H1 (cell line): ENCODE measurements at places on chromosomes 2 and 18.

DNA sequence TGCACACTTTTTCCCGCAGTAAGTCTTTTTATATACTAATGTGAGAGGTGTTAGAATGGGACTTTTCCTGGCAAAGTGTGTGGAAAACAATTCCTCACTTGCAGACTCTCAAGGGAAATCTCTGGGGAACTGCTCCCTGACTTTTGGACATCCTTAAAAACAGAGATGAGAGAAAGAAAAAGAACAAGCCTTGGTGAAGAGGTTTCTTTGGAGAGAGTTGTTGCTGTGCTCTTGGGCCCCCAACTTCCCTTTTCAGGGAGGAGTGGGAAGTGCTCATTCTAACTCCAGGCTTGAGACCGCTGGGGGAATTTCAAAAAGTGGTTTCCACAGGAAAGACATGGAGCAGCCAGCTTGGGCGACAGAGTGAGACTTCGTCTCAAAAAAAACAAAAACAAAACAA lies 142.6 kb upstream of the SPRED2 start:
- no peak overlapping the region for H3K27ac ChIP-seq
- no peak overlapping the region for H3K4me3 ChIP-seq
- no peak for DNase-seq
- H3K36me3 ChIP-seq = no peaks in the 10 kb centered on the region
- H3K4me1 ChIP-seq = peaks cover 5% of the 10 kb centered on the region; the same call in 1 of the 2 replicates
- no peaks in the 10 kb centered on the region for H3K27me3 ChIP-seq

GRCh38 chr18:77012806-77013541 lies 119.6 kb downstream of the MBP start:
- H3K27ac ChIP-seq = no peak overlapping the region
- no peak overlapping the region for H3K4me3 ChIP-seq
- DNase-seq = no peak
- no peaks in the 10 kb centered on the region for H3K36me3 ChIP-seq
- no peaks in the 10 kb centered on the region for H3K27me3 ChIP-seq

DNA sequence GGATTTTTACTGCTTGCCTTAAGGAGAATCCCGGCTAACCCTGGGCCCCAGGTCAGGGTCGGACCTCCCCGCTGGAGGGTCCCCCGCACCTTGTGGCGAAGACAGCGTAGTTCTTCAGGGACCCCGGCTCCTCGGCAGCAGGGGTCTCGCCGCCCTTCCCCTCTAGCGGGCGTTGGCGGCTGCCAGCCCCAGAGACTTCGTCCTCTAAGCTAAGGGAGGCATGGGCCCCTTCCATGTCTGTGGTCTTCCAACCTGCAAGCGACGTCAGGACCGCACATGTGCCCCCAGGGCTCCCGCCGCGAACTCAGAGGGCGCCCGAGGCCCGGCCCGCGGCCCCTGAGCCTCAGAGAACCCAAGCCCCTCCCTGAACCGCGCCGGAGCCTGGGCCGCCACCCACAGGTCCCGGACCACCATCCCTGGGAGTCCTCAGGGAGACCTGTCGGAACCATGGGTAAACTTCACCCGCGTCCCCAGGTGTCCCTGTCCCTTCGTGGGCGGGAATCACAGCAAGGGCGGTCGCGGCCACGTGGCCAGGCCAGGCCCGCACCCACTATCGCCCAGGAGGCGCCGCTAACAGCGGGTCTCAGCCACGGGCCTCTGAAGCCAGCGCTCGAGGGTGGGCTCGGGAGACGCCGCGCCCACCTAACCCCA lies 562 bp downstream of the ANKMY1 start:
- H3K4me1 ChIP-seq = peaks cover 7% of the 10 kb centered on the region
- peaks cover 3% of the 10 kb centered on the region for H3K27me3 ChIP-seq
- no peaks in the 10 kb centered on the region; the same call in 1 of the 2 replicates for H3K36me3 ChIP-seq
- DNase-seq = no peak
- H3K4me3 ChIP-seq = no peak overlapping the region

DNA sequence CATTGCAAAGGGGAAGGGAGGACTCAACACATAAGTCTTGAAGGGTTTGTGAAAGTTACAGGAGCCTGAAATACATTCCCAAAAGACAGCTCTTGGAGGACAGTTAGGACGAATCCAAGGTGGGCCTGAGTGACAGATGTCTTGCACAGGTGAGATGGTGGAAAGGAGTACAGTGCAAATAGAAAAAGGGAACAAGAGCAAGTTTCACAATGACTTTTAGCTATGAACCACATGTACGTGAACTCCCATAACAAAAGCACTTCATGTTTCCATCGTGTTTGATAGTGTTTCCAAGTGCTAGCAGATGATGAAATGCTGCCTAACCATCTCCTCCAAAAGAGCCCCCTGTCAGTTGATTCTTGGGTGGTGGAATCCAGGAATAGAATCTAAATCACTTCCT lies 1.8 kb downstream of the IL18RAP start:
- H3K36me3 ChIP-seq = no peaks in the 10 kb centered on the region
- H3K27ac ChIP-seq = no peak overlapping the region
- H3K27me3 ChIP-seq = no peaks in the 10 kb centered on the region
- no peak overlapping the region for H3K4me3 ChIP-seq

DNA sequence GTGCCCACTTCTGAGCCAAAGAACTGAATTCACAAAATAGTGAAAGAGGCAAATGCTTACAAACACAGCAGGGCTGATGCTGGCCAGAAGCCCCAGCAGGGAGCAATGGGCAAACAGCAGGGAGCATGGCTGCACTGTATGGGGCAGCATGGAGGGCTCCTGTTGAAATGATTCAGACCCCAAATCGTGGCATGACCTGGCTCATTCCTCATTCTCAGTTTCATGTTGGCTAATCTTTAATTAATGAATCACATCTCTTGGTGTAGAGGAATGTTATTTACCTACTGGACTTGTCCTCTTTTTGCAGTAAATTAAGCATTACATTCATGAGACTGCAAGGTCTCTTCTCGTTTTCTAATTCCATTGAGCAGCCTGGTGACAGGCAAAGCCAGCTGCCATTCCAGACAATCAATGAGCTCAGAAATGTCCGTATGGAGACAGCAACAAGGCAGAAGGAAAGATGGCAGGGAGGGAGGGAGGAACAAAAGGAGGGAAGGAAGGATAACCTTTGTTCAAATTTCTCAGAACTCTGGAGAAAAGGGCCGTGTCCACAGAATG lies 84.9 kb upstream of the ST8SIA3 start:
- H3K27ac ChIP-seq = no peak overlapping the region
- H3K27me3 ChIP-seq = no peaks in the 10 kb centered on the region
- H3K4me1 ChIP-seq = no peaks in the 10 kb centered on the region
- DNase-seq = no peak
- no peaks in the 10 kb centered on the region; the same call in 1 of the 2 replicates for H3K36me3 ChIP-seq

GRCh38 chr2:14706201-14706600 lies 73.7 kb downstream of the LRATD1 start:
- no peaks in the 10 kb centered on the region for H3K4me1 ChIP-seq
- no peak overlapping the region for H3K27ac ChIP-seq
- no peaks in the 10 kb centered on the region for H3K27me3 ChIP-seq
- no peaks in the 10 kb centered on the region for H3K36me3 ChIP-seq
- no peak overlapping the region for H3K4me3 ChIP-seq

DNA sequence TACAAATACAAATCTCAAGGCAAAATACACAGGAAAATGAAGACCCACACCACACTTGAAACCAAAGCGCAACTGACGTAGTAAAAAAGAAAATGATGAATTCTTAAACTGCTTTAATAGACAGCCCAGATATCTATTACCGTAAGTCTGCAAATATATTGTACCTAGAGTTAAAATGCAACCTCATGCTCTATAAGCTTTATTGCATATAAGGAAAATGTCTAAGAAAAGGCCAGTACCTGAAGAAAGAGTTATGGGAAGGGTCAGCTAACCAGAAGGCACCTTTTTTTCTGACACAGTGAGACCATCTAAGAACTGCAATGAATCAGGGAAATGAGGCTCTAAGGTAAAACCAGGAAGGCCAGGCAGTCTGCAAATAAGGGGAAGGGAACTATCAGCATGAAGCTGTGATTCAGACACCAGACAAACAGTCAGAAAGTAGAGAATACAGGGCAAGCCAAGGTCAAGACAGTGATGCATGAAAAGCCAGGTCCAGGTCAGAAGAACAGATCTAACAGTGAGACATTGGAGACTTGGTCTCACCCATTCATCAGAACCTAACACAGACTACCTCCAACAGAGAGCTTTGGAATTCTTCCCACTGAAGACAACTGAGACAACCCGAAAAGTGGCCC lies 46.9 kb downstream of the PDE11A start:
- no peak for DNase-seq
- no peak overlapping the region for H3K27ac ChIP-seq
- H3K36me3 ChIP-seq = no peaks in the 10 kb centered on the region
- H3K4me1 ChIP-seq = no peaks in the 10 kb centered on the region
- no peak overlapping the region for H3K4me3 ChIP-seq

DNA sequence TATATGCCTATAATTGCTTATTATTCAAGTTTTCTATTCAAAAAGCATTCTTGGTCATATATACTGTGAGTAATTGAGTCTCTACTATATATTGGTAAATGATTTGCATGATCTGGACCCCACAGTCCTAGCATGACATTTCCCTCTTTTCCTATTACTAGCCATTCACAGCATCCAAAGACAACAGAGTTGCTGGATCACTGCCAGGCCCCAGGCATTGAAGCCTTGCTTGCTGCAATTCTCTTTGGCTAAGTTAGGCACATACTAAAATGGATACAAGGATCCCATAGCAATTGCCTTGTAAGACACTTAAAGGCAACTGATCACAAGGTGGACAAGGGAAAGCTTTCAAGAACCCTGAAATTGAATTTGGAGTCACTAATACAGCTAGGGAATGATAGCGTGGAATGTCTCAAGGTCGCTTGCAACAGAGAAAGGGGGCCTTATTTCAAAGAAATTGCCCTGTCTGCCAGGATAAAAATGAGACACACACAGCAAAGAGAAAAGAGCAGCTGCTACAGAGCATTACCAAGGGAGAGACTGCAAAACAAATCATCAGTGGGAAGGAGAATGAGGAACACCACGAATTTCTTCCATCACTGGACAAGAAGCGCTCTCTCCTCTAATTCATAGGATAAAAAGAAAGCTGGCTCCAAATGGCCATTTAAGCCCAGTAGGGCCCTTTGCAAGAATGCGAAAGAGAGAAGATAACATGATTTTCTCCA lies 77.1 kb upstream of the EPHA4 start:
- no peak for DNase-seq
- no peaks in the 10 kb centered on the region for H3K27me3 ChIP-seq

GRCh38 chr2:8154936-8155335 lies 526.9 kb upstream of the ID2 start:
- H3K27me3 ChIP-seq = no peaks in the 10 kb centered on the region
- H3K4me1 ChIP-seq = peaks cover 4% of the 10 kb centered on the region

DNA sequence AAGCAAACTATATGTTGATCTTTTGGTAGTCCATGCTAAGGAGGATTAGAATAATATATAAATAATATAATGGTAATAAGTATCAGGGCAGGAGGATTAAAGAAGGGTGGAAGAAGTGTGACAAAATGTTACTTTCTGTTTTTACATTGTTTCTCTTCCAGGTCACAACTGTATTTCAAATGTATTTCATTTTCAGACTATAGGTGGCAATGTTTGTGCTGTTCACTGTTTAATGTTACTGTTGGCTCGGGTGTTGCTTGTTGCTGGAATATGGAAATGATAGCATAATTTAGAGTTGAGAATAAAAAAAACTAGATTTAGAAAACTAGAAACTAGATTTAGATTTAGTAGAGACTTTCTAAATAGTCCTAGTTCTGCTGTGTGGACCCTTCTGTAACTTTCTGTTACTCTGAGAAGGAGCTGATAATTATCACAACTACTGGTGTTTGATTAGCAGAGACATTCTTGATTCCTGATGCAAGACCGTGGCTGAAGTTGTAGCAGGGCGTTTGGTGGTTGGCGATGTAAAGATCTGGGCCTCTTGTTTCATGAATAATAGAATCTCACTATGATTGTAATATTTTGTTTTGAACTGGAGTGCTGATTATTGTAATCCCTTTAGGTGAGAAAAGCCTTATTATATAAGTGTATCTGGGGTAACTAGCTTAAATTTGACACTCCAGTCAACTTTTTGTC lies 7.9 kb downstream of the NEDD4L start:
- H3K4me3 ChIP-seq = no peak overlapping the region
- H3K36me3 ChIP-seq = peaks cover 4% of the 10 kb centered on the region; the same call in 1 of the 2 replicates
- no peaks in the 10 kb centered on the region for H3K27me3 ChIP-seq
- no peak overlapping the region for H3K27ac ChIP-seq

GRCh38 chr2:96954011-96954846 lies 32.2 kb downstream of the FAM178B start:
- H3K4me3 ChIP-seq = no peak overlapping the region
- H3K4me1 ChIP-seq = peaks cover 4% of the 10 kb centered on the region
- H3K27me3 ChIP-seq = peaks cover 3% of the 10 kb centered on the region; the same call in 1 of the 2 replicates
- DNase-seq = no peak

DNA sequence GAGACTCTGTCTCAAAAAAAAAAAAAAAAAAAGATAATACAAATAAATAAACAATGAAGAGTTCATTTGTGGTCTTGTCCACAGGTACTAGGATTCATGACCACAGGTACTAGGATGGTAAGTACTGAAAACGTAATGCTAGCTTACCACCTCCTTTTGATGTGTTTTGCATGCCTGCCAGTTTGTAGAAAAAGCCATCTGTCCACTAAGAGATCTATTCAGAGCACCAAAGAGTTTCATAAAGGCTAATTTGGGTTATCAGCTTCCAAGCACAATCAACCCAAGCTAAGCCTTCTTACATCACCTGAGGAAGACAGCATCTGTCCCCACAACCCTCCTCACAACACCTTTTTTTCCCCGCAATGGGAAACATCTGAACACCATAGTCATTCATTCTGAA lies 477.2 kb downstream of the ZEB2 start:
- H3K36me3 ChIP-seq = no peaks in the 10 kb centered on the region
- no peak overlapping the region for H3K27ac ChIP-seq
- no peaks in the 10 kb centered on the region for H3K27me3 ChIP-seq

- peaks cover 2% of the 10 kb centered on the region; the same call in 1 of the 2 replicates for H3K4me1 ChIP-seq
- DNase-seq = no peak
- no peak overlapping the region for H3K4me3 ChIP-seq
- H3K27ac ChIP-seq = no peak overlapping the region
- no peaks in the 10 kb centered on the region for H3K36me3 ChIP-seq
- no peaks in the 10 kb centered on the region for H3K27me3 ChIP-seq
Measured at GRCh38 chr2:109176928-109177327, 47.9 kb downstream of the SH3RF3 start.
